ENCODE measurements at places on chromosomes 11 and 22.

DNA sequence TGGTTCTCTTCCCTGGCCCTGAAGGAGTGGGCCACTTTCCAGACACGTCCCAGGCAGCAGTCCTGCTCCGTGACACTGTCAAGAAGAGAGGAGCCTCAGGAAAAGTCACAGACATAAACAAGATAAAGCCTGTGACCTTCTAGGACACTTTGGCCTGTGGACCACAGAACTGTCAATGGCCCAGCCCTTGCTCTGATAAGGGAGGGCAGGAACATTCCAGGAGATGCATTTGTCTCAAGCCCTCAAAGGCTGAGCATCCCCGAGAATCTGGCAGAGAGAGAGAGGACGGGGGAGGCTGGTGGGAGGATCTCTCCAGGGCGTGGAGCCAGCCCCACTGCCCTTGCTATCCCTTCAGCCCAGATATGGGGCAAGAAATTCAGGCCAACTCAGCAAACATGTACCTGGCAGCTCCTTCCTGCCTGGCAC lies 476.4 kb downstream of the INSC start:
- no peak for DNase-seq

GRCh38 chr11:122791411-122791810 lies 46.9 kb upstream of the CRTAM start:
- DNase-seq: no peak

DNA sequence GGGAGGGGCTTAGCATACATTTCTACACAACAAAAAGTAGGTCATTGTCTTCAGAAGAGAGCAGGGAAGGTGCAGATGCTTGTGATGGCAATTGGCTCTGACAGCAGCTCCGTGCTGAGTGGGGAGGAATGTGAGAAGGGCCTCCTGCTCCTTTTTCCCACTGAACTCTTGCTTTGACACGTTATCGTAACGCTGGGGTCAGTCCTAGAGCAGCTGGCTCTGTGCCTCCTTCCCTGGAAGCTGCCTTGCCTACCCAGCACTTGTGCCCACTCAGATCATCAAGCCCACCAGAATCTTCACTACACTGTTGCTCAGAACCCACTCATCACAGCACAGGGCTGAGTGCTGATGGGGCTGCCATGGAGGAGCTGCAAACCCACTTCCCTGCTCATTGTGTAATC lies 14.9 kb upstream of the NAV2 start:
- DNase-seq: no peak

DNA sequence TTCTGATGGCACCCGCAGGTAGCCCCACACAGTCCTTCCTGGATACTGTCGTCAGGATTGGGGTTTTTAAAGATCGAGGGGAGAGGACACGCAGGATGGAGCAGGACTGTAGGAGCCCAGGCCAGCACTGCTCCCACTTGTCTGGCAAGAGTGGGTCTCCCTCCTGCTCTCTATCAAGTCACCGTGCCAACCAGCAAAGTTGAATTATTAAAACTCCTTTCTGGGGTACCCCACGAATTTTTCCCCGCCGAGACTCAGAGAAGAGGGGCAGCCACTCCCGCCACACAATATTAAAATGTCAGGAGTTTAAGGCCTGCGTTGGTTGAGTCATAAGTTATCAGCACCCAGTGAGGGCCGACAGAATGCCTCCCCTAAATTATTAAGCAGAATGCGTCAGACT lies 10.1 kb downstream of the LMO1 start:
- no peak for DNase-seq

- DNase-seq: no peak
Measured at GRCh38 chr22:39290724-39291161, 28.7 kb downstream of the RPL3 start.

- DNase-seq: no peak
Measured at GRCh38 chr11:64164392-64165312, 1.3 kb downstream of the MACROD1 start.

DNA sequence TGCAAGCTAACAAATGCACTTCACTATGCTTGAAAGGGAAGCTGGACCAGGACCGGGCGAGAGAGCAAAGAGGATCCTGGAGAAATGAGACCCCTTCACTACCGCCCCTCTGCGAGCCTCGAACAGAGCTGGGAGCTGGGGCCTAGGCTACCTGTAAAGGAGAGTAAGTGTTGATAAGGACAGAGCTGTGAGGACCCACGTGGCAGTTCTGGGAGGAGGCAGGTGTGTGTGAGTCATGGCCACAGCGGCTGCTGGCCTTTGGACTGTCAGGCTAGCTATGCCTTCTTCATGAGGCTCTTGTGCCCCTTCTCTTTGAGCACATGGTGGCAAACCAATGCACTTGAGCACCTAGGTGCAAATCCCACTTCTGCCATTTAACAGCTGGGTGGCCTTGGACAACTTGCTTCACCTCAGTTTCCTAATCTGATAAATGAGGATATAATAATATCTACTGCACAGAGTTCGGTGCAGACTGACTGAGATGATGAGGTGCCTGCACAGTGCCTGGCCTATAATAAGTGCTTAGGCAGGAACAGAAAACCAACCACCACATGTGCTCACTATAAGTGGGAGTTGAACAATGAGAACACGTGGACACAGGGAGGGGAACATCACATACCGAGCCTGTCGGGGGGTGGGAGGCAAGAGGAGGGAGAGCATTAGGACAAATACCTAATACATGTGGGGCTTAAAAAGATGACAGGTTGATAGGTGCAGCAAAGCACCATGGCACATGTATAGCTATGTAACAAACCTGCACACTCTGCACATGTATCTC lies 35.3 kb upstream of the KCNJ11 start:
- DNase-seq: no peak

- no peak for DNase-seq
Measured at GRCh38 chr22:37819105-37819433, 4.1 kb upstream of the GALR3 start.

GRCh38 chr11:17780668-17781067 lies 46.1 kb downstream of the KCNC1 start:
- DNase-seq: no peak

GRCh38 chr11:33703788-33704187 lies 3.2 kb upstream of the C11orf91 start:
- DNase-seq: no peak

DNA sequence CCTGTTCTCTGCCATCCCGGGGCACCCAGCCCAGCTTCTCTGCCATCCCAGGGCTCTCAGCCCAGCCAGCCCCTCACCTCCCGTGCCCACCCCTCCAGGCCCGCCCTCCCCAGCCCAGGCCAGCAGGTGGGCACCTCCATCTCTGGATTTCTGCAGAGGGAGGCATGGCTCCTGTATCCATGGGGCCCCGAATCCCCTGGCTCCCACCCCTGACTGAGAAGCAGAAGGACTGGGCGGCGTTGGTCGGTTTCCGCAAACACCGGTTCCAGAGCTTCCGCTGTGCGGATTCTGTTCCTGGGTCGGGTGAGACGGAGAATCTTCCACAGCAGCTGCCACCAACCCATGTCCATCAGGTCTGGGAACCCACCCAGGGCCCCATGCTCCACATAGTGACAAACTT lies 240.3 kb downstream of the BRD1 start:
- no peak for DNase-seq

- no peak for DNase-seq
Measured at GRCh38 chr11:17244046-17244445, 32.5 kb upstream of the NUCB2 start.

DNA sequence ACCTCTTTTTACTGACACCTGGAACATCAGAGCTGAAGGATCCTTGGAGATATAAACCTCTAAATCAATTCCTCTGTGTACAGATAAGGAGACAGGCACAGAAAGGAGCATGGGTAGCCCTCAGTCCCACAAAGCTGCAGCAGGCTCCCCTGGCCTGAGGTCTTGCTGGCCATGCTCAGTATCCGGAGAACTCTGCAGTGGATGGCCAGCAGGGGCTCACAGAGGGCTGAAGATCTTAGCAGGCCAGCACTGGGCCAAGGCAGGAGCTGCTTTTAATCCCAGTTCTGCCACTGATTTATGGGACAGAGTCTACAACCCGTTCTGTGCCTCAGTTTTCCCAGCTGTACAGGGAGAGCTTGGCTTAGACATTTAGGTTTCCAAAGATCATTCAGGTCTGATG lies 52.6 kb upstream of the LRRC32 start:
- DNase-seq: no peak

DNA sequence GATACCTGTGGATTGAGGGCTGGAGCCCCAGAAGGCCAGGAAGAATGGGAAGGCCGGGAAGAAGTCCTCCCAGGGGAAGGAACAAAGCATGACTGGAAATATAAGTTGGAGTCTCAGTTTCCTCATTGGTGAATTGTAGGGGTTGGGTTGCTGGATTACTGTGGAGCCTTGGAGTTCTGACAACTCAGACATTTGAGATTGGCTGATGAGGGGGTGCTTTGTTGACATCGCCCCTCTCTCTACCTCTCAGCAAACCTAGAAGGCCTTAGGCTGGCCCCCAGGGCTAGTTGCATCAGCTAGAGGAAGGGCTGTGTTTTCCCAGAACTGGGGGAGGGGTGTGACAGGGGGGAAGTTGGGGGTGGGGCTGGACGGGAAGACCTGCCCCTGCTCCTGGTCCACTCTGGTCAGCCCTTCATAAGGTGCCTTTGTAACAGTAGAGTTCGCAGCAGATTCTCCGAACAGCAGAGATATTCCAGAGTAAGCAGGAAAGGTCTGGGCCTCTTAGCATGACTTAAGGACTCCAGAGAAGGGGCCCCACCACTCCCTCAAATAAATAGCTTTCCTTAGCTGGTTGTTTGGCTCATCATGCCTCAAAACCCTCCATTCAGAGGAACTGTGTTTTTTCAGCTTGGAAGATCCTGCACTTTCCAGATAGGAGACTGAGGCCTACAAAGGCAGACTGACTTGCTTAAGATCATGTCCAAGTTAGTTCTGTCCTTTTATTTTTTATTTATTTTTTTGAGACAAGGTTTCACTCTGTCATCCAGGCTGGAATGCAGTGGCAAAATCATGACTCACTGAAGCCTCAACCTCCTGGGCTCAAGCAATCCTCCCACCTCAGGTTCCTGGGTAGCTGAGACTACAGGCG lies 12.5 kb upstream of the THRSP start:
- no peak for DNase-seq

- DNase-seq: no peak
Measured at GRCh38 chr22:35313311-35314121, 13.8 kb downstream of the TOM1 start.

GRCh38 chr22:20642668-20643179 lies 131.2 kb upstream of the SERPIND1 start:
- no peak for DNase-seq

DNA sequence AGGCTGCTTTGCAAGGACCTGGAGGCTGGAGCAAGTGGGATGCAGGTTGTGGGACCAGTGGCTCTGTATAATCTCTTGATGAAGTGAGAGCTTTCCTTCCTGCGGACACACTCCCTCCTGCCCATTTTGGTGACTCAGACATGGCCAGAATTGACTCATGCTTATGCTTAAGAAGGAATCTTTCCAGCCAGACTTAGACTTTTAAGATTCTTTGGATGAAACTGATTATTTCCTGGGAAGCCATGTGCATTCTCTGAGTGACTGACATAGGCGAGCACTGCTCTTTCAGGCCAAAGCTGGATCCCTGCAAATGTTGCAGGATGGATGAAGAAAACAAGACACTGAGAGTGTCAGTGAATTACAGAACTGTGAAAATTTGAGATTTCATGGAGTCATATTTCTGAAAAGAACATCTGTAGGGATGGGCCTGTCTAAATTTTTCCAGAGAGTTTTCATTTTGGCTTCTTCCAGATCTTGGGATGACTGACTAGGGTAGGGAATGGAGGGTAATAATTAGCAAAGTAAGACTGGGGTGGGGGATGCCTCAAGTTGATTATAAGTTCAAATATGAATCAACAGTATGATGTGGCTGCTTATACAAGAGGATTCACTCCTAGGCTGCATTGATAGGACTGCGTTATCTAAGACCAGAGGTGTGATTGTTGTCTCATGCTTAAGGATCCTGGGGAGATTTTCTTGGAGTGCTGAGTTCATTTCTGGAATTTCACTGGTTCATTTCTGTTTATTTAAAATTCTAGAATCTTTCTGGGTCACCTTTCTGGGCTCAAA lies 195.8 kb downstream of the HIPK3 start:
- no peak for DNase-seq

DNA sequence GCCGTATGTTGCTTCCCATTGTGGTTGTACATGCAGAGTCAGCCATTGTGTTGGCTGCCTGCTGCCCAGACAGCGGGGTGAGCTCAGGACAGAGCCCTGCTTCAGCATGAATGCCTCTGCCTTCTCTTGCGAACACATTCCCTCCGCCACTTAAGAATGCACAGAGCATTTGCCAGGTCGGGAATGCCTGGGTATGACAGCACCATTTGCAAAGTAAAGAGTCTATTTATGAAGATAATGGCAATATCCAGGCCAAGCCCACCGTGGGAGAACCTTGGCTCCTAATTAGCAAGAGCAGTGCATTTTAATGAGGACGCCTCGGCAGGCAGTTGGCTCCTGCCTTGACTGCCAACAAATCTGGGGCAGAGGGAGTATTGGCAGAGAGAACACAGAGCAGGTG lies 62.5 kb upstream of the SORL1 start:
- peak; percentile 72 for DNase-seq

DNA sequence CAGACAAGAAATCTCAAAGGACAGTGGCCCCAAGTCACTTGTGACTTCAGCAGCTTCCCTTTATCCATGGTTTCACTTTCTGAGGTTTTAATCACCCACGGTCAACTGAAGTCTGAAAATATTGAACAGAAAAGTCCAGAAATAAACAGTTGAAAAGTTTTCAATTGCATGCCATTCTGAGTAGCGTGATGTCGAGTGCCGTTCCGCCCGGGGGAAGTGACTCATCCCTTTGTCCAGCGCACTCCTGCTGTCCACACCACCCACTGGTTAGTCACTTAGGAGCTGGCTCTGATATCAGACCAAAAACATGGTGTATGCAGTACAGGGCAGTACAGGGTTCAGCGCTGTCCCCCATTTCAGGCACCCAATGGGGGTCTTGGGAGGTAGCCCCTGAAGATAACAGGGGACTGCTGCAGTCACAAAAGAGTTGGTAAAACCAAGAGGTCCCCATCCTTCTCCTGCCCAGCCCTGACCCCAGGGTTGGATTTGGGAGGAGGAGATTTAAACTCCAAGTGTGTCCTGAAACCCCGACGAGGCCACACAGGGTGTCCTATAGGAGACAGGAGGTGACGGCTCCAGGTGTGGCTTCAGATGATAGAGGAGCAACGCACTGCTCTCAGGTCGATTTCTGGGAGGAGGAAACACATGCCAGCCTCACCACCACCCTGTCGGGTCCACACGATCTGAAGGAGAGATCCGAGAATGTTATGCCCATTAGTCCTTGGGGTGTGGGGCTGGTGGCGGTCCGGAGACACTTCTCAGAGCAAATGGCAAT lies 390.1 kb downstream of the CTTN start:
- no peak for DNase-seq

- no peak for DNase-seq
Measured at GRCh38 chr11:64990222-64990923, 6.4 kb downstream of the BATF2 start.

DNA sequence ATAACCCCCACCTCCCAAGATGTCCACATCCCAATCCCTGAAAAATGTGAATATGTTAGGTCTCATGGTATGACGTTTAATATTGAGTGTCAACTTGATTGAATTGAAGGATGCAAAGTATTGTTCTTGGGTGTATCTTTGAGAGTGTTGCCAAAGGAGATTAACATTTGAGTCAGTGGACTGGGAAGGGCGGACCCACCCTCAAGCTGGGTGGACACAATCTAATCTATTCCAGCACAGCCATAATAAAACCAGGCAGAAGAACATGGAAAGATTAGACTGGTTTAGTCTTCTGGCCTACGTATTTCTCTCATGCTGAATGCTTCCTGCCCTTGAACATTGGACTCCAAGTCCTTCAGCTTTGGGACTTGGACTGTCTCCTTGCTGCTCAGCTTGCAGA lies 315.5 kb downstream of the GUCY1A2 start:
- DNase-seq: no peak

Measured in NCI-H774 (cell line).